Foreskin keratinocyte (primary cell): ENCODE measurements at places on chromosomes 7 and 10.
A peak's percentile ranks its signal among the peaks of the same experiment; 100 is the strongest.

DNA sequence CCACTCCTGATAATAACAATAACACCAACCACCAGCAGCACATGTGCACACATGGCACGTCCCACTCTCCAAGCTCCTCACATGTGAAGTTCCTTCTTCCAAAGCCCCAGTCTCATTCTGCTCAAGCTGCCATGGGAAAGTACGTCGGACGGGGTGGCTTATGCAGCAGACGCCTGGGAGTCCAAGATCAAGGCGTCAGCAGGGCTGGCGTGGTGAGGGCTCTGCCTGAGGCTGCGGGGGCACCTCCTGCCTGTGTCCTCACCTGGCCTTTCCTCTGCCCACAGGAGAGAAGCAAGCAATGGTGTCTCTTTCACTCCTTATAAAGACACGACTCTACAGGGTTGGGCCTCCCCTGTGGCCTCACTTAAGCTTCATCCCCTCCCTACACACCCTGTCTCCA, 68.8 kb upstream of the INSIG1 start:
- DNase-seq, result no peak

DNA sequence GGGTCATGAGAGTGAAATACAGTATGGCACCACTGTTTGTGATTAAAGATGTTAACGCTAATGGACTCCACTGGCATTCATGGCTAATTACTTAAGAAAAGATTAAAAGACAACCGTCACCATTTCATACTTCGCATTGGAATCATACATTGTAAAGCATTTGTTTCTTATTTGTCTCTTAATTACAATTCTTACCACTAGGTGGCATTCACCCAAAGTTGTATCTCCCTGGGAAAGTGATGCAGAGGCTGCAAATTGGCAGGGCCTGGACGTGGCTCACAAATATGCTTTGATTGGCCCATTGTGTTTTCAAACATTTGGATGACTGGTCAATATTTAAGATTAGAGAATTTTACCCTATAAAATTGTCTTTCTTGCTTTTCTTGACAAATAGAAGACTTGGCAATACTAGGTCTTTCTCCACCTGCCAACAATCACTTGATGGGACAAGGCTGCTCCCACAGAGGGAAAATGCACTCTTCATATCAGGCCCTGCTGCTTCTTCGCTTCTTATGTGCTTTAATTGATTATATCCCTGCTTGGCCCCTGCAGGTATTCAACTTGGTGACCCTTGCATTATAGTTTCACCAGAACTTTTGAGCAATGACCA, 72.1 kb upstream of the STARD3NL start:
- DNase-seq, result peak; percentile 29

- no peak for DNase-seq
These were observed 230.8 kb downstream of the SKAP2 start for GRCh38 chr7:26633557-26633956.

DNA sequence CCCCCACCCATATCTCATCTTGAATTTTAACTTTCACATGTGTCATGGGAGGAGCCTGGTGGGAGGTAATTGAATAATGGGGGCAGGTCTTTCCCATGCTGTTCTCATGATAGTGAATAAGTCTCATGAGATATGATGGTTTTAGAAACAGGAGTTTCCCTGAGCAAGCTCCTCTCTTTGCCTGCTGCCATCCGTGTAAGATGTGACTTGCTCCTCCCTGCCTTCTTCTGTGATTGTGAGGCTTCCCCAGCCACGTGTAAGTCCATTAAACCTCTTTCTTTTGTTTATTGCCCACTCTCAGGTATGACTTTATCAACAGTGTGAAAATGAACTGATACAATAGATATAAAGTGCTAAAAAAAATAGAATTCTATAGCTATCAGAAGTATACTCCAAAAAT, 168.8 kb downstream of the CXCL12 start:
- DNase-seq, result no peak

DNA sequence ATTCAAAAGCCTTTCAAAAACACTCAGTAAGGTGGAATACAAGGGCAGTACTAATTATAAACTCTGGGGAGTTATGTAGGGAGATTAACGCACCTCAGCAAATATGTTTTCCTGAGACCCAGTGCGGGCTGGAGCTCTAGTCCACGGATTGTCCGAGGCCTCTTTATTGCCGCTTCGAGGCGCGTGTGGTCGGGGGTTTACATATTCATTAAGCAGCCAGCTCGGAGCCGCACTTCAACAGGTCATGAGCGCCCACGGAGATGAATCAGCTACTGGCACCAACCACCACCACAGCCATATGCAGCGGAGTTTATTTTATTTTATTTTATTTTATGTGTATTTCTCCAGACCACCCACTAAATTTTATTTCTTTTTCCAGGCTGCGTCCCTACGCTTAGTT, 195.9 kb upstream of the ADARB2 start:
- DNase-seq, result no peak

DNA sequence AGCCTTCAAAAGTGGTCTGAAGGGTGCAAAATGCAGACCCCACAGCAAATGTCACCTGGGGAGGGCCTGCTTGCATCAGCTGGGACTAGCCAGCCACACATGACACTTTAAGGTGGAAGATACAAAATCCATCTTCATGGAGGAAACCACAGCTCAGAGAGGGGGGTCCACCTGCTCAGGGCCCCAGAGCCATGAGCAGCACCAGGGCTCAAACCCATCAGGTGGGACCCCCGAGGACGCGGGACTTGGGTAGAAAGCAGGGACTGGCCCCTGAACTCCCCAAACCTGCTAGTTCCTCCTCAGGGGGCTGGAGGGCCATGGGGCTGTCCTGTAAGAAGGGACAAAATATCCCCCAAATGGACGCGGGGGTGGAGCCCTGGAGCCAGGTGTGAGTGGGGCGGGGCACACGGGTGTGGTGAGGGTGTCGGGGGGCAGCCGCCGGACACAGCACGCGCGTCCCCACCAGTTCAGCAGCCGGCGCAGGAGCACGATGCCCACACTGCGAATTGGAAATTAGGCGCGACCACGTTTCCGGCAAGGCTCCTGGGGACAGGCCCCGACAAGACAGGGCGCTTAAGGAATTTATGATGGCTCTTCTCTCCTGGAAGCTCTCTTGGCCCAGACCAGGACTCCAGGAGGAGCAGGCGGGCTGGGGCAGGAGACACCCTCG, 8.0 kb downstream of the PDGFA start:
- DNase-seq, result peak; percentile 84
